Lung (tissue), 17 donors: ENCODE measurements at places on chromosomes 16 and 17.

DNA sequence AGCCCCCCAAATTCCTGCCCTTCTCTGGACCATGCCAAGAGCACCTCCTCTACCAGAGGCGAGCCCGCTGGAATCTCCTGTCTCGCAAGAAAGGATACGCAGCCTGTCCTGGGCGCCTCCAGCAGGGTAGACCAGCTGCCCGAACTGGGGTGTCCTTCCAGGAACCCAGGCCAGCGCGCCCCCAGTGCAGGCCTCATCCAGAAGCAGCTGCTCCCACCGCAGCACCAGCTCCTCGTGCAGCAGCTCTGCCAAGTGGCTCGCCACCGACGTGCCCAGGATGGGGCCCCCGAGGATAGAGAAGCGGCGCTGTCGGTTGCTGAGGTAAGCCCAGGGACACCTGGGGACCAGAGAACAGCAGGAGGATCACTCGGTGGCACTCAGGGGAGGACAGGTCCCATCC is 4.8 kb downstream of the TAF1C start:
- DNase-seq = no peak

GRCh38 chr17:79217473-79218135 is 143.0 kb downstream of the ENGASE start:
- no peak for DNase-seq

DNA sequence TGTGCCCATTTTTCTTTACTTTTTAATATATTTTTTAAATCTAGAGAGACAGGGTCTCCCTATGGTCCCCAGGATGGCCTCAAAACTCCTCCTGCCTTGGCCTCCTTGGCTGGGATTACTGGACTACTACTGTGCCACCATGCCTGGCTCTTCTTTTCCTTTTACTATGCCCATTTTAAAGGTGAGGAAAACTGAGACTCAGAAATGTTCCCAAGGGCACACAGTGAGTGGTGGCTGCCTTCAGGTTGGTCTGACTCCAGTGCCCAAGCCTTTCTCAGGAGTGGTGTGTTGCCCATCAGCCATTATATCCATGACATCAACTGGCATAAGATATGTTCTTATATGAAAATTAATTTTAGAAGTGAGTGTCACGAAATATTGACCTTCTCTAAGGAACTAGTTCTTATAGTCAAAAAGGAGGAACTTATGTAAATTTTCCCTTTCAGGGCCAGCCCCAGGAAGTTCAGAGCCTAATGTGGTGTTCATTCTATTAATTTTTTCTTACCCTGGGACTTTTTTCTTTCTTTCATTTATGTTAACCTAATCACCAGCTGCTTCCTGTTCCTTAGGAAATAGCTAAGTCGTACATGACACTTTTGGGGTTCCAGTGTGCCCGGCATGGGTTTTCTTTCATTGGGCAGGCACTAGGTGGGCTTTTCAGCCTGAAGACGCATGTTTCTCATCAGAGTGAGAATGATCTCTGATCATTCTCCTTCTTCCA is 17.9 kb upstream of the SPN start:
- no peak for DNase-seq

DNA sequence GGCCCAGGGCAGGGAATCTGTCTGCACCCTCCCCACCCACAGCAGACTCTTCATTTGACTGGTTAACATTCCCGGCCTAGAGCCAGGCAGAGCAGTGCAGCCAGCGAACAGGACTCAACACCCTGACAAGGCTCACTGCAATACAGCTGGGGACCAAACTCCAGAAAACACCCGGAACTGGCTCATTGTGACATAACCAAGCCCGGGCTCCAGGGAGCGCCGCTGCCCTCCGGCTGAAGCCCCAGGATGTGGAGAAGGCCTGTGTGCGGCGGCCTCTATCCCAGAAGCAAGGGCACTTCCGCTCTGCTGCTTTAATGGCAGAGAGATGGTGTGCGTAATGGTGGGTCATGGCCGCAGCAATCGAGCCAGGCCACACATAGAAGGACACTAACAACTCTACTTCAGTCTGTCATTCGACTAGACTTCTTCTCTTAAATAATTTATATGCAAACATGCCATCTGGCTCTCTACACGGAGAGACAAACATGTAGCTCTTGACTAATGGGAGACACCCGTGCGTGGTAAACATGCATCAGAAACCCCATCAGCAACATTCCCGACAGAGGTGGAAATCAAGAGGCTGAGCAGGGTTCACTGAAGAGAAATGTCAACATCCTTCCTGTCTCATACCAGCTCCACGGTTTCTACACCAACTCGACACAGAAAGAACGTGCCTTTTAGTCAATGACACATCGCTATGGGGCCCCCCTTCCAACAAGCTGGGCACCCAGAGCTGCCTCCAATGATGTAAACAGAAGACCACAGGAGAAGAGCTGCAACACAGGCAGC is 18.0 kb downstream of the KLHDC4 start:
- DNase-seq = no peak

DNA sequence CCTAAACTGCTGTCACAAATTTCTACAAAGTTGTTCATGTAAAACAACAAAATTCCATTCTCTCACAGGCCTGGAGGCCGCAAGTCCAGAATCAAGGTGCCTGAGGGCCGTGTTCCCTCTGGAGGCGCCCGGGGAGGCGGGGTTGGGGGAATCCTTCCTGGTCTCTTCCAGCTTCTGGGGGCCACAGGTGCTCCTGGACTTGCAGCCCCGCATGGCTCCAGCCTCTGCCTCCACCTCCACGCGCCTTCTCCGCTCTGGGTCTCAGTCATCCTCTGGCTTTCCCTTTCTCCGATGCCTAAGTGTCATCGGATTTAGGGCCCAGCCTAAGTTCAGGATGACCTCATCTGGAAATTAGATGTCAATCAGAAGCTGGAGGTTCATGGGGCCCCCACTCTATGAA is 28.6 kb upstream of the BAHCC1 start:
- no peak for DNase-seq
